ENCODE measurements at places on chromosomes 12 and 14.

GRCh38 chr12:31009976-31010375 is 63.7 kb upstream of the DDX11 start:
- DNase-seq = no peak

- DNase-seq = no peak
Measured at GRCh38 chr12:14886271-14886670, 617 bp upstream of the MGP start.

GRCh38 chr14:77613201-77613600 is 3.2 kb downstream of the SPTLC2 start:
- DNase-seq = no peak

DNA sequence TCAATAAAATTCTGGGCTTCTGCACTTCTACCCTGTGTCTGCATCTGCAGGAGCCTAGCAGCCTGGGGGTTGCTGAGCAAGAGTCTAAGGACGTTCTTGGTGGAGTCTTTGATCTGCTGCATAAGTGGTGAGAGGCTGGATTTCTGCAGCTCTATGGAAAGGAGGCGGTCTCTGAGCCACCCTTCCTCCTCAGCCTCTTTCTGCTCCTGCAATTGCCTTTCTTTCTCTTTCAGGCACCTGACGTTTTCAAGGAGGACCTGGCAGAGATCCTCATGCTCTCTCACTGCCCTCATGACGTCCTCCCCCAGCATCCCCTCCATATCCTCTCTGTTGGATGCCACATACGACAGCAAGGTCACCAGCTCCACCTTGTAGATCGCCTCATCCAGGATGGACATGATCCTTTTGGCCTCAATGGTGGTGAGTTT is 13.6 kb upstream of the TPCN1 start:
- no peak for DNase-seq

DNA sequence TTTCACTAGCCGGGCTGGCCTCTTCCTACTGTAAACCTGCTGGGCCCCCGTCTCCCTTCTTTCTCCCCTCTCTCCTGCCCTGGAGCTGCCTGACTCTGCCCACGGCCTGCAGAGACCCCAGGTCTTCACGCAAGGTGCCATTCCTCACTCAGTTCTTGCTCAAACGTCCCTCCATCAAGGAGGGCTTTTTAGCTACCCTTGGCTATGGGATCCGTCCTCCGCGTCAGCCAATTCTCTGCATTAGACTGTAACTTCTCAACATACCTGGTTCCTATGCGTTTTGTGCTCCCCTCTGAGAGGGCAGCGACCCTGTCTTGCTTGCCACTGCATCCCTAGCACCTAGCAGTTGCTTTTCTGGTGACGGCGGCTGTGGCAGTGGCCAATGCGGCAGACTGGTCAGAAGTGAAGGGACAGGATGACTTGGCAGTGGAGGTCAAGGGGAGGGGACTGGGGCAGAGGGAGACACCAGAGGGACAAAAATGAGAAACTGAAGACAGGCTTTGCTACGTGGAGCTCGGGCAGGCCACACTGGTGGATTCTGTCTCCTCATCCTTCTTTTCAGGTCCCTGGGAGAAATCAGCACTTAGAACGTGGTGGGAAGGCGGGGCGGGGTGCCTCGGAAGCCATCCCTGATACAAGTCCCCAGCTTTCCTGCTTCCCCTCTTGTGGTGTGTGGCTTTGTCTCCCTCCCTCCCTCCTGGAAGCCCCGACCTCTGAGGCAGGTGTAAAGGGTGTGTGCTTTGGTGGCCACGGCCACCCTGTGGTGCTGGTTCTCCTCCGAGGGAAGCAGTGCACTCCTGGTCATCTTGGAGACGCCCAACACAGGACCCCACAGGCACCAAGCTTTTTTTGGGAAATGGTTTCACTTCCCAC is 1.8 kb downstream of the B3GNT4 start:
- DNase-seq = no peak

- no peak for DNase-seq
Measured at GRCh38 chr12:104683831-104684503, 227.2 kb downstream of the CHST11 start.

GRCh38 chr14:93110856-93111419 is 4.8 kb downstream of the ITPK1 start:
- no peak for DNase-seq

DNA sequence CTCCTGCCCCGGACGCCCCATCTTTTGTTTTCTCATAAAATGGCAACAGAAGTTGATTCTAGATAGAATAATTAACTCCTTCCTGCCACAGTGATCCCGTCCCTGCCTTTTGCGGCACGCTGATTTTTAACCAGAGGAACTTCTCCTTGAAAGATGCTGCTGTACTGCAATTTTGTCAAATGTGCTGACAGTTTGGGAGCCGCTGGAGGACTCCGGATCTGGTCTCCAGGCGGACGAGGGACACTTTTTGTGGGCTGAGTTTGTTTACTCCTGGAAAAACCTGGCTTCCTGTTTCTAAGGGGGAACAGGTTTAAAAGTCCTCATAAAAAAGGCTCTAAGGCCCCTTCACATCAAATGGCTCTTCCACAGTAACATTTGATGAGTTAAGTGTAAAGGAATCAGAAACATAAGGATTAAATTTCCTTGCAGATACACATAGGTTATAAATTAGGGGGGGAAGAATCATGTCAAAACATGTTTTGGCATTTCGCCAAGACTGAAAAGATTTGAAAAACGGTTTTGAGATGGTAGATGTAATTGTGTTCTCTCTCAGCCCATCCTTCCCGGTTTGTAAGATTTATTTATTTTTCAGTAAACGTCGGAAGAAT is 15.5 kb downstream of the FZD10 start:
- no peak for DNase-seq

GRCh38 chr14:59331217-59331616 is 134.0 kb downstream of the GPR135 start:
- no peak for DNase-seq

All from stimulated activated CD4-positive, alpha-beta T cell treated with anti-CD3 and anti-CD28 coated beads, TNF-alpha, amount 100 ng/mL, for 24 hours (primary cell).